ENCODE measurements at places on chromosomes 1 and 21.

DNA sequence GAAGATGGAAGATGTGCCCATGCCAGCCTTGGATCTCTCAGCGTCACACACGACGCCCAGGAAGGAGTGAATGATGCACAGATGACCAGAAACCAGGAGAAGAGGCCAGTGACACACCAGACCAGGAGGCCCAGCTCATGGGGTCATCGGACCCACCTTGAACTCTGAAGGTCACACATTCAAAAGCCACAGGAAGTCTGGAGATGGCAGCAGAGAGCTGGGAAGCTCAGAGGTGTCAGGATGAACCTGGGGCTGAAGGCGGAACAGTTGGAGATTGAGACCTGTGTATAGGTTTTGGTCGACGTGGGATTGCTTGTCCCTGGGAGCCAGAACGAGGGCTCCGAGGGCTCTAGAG lies 43.6 kb downstream of the SLC19A1 start:
- DNase-seq, result no peak

- DNase-seq, result no peak
Measured at GRCh38 chr1:3553166-3553939, 58.0 kb downstream of the MEGF6 start.

GRCh38 chr1:153789478-153790034 lies 14.3 kb downstream of the SLC27A3 start:
- DNase-seq, result no peak

DNA sequence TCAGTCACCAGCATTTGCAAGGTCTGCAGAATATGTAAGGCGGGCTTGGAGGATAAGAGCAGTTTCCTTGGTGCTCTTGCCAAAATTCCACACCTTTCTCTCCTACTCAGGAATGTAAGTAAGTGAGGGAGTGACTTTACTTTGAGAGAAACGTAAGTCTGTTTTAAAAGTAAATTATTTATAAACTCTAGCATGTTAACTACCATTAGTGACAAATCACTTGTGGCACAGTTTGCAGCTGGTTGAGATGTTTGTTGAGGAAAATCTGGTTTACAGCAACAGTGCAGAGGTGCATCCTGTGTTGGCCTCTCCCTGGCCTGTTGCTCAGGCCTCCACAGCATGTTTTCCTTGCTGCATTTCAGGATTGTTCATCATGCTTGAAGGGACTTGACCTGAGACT lies 8.5 kb downstream of the CGN start:
- no peak for DNase-seq

DNA sequence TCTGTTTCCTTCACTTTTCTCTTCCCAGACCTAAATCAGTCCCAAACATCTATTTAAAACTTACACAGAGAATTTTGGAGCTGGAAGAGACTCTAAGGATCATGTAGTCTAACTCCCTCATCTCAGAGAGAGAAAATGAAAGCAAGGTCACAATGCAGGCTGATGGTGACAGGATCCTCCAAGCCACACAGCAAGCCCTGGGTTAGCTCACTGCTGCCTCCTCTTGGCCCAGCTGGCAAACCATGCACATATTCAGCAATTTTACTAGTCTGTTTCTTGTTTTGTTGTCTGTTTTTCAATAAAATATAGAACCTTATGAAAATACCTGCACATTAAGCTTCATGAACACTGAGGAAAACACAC lies 27.7 kb upstream of the LY9 start:
- no peak for DNase-seq

- DNase-seq, result no peak
Measured at GRCh38 chr1:161549652-161550051, at the start of gene FCGR3A. Gene FCGR3A, minus strand, starts transcription at chr1:161549818. Its CDS starts 82 bp downstream, at chr1:161549736.

DNA sequence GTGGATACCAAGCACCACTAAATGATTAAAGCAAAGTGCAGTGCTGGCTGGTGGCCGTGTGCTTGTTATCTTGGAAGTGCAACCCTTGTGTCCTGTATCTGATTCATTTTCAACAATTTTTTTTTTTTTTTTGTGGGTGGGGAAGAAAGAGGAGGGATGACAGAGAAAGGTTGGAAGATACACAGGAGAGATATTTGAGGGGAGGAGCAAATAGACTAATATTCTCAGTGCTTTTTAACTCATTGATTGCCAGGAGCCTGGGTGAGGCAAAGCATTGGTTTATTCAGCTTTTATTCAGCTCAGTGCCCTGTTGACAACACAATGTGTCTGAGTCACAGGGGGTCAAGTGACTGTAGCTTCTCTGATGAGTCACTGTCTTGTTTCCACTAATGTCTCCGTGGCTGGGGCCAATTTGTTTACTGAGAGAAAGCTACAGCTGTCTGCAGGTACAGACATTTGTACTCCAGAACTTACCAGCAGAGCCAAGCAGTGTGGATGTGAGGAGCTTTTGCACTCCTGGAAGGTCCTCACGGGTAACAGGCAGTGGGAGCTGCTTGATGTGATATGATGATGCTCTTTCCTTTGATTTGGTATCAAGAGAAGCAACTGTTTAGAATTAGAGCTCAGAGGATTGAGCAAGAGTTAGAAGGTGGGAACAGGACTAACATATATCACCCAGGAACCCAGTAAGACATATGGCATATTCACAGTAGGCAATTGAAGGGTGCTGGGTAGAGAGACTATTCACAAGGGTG lies 23.6 kb upstream of the DNM3 start:
- no peak for DNase-seq

DNA sequence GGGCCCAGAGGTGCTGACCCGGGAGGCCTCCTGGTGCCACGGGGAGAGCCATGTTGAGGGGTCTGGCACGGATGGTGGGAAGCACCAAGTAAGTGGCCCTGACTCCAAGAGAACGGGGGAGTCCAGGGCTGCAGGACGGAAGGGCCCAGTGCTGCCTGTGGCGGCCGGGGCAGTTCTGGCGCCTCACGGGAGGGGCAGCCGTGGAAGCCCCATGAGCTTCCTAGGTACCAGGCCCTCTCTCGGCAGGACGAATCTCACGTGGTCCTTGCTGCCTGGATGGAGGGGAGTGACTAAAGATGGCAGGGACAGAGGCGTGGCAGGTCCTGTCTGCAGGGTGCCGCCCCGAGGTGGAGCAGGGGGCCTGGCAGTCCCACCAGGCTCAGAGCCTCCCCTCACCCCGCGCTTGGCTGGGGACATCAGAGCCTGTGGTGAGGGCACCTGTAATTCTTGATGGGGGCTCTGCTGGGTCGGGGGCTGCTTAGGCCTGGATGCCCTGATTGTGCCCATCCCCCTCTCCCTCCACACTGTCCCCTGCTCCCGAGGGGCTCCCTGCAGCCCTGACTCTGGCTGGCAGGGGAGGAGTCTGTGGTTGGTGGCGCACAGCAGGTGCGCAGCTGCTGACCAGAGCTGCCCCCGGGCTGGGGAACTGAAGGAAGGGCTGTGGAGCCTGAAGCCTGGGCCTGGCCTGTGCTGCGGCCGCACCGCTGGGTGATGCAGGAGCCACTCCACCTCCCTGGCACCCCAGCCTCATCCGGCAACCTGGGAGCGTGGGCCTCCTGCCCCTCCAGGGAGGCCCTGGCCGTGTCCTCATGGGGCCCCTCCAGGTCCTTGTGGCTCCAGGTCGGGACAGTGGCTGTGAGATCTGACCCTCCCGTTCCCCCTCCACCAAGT lies 31.4 kb downstream of the POFUT2 start:
- DNase-seq, result no peak

GRCh38 chr1:118339400-118340124 lies 154.5 kb upstream of the SPAG17 start:
- DNase-seq, result no peak

DNA sequence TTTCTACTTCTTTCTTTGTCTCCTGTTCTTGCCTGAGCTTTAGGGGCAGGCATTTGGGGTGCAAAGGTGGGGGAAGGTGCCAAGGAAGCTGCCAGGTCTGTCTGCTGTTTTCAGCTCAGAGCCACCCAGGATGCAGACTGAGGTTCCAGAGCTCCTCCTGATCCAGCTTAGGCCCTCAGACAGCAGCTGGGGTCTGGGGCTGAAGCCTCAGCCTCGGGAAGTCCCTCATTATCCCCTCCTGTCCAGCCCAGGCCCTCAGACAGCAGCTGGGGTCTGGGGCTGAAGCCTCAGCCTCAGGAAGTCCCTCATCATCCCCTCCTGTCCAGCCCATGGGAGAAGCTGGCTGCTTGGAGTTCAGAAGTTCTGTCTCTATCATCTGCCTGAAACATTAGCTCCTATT lies 257.7 kb upstream of the CSF3R start:
- DNase-seq, result no peak

GRCh38 chr21:38434913-38435533 lies 63.3 kb downstream of the ERG start:
- DNase-seq, result no peak

DNA sequence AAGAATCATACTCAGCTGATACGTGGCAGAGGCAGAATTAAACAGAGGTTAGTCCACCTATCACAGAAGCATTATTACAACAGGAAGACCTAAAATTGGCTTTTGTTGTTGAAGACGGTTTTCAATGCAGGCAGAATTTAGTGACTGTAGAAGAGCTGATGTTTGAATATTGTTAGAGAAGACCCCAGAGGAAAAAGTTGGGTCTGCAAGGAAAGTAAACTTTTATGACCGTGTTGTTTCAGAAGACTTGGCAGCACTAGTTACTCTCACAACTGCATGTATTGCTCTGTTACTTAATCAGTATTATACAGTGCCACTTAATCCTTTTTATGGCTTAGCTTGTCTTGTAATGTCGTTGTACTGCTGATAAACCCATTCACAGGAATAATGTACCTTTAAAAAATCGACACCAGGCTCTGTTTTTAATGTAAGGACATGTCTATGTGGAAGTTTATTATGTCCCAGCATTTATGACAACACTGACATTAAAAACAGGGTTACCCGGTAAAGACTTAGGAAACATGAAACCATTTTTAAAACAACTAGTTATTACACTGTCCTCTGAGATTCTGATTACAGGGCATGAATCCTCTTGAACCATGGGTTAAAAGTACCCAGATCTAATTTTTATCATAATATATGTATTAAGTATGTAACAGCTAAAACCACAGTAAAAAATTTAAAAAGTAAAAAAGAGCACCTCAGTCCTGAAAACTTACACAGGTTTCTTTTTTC lies 235.4 kb downstream of the TTLL7 start:
- no peak for DNase-seq

DNA sequence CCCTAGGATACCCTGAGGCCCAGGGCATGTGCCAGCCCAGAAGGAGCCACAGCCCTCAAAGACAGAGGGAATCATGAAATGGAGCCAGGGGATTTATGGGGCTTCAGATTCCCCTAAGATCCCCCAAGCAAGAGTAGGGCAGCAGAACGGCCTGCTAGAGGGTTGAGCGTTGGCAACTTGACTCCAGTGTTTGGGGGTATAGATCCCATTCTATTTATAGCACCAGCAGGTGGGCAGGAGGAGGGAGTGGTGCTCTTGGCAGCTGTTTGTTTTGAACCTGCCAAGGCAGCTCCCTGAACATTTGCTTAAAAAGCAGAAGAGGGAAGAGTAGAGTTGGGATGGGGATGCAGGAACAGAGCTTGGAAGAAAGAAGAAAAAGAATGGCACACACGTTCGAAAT lies 33.7 kb downstream of the GLUL start:
- no peak for DNase-seq

- no peak for DNase-seq
Measured at GRCh38 chr1:81887421-81888144, 86.8 kb downstream of the ADGRL2 start.

DNA sequence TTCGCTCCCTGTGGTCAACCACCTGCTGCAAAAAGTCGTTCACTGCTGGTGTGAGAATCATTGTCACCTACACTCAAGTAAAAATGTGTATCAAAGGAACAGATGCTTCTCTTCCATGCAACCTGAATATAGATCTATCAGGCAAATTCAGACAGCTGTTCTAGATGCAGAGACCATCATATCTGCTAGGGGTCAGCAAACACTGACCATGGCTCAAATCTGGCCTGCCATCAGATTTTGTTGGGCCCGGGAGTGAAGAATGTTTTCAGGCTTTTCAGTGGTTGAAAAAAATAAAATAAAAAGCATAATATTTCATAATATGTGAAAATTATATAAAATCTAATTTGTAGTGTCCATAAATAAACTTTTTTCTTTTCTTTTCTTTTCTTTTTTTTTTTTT lies 199.6 kb downstream of the RGS7 start:
- no peak for DNase-seq

GRCh38 chr1:108686614-108687313 lies 5.3 kb upstream of the PRPF38B start:
- DNase-seq, result no peak

DNA sequence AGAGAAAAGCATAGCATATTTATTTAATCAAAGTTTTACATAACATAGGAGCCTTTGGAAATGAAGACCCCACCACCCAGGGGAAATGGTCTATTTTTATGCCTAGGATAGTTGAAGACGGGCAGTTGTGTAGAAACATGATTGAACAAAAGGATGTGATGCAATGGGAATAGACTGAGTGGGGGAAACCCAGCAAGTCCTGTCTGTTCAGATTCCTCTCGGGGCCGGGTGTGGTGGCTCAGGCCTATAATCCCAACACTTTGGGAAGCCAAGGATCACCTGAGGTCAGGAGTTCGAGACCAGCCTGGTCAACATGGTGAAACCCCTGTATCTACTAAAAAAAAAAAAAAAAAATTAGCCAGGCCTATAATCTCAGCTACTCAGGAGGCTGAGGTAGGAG lies 298.3 kb downstream of the MATN1 start:
- no peak for DNase-seq
